ENCODE measurements at places on chromosomes 7 and 10.

GRCh38 chr7:148270576-148270975 is 320.0 kb upstream of the C7orf33 start:
- DNase-seq, result no peak

- DNase-seq, result no peak
Observed at GRCh38 chr10:49139846-49140195, 6.0 kb upstream of the FAM170B start.

GRCh38 chr10:29083096-29083495 is 205.8 kb upstream of the LYZL1 start:
- DNase-seq, result no peak

DNA sequence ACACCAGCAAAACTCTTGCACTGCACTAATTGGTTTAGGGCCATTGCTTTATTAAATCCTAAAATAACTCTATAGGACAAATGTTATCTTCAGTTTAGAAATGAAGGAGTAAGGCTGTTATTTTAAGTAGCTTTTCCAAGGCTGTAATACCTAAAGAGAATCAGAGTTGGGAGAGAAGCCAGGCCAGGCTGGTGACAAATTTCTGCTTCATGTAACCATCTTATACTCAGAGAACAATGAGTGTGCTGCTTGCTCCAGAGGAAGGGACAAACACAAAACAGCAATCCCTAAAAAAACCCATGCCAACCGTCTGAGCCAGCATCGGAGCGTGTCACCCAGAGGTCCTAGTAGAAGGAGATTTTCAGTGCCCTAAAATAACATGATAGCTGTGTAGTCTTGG is 49.7 kb upstream of the TARP start:
- no peak for DNase-seq

GRCh38 chr7:6382817-6383216 is 64.9 kb downstream of the DAGLB start:
- no peak for DNase-seq

DNA sequence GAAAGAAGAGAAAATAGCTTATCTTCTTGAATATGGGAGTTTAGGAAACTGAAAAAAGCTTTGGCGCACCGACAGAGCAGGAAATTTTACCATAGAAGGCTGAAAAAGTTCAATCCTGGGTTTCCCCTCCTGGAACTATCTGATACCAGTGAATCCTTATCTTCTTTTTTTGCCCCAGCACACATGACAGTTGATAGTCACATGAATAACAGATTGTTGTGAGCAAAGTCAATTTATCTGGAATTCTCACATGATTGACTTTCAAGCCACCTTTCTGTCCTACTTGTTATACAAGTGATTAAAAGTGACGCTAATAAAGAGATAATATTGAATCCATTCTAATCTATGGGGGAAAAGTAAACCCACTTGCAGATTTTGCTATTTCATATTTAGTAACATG is 365.8 kb upstream of the NPVF start:
- no peak for DNase-seq

- no peak for DNase-seq
Observed at GRCh38 chr7:64685091-64685490, 19.2 kb downstream of the ZNF107 start.

GRCh38 chr10:123093489-123093888 is 42.3 kb upstream of the HMX3 start:
- DNase-seq, result no peak

GRCh38 chr7:110448918-110449317 is 642.0 kb upstream of the LRRN3 start:
- no peak for DNase-seq

- DNase-seq, result no peak
Observed at GRCh38 chr7:450741-451140, 68.9 kb downstream of the PDGFA start.

GRCh38 chr7:108499566-108499965 is 26.4 kb downstream of the PNPLA8 start:
- no peak for DNase-seq

DNA sequence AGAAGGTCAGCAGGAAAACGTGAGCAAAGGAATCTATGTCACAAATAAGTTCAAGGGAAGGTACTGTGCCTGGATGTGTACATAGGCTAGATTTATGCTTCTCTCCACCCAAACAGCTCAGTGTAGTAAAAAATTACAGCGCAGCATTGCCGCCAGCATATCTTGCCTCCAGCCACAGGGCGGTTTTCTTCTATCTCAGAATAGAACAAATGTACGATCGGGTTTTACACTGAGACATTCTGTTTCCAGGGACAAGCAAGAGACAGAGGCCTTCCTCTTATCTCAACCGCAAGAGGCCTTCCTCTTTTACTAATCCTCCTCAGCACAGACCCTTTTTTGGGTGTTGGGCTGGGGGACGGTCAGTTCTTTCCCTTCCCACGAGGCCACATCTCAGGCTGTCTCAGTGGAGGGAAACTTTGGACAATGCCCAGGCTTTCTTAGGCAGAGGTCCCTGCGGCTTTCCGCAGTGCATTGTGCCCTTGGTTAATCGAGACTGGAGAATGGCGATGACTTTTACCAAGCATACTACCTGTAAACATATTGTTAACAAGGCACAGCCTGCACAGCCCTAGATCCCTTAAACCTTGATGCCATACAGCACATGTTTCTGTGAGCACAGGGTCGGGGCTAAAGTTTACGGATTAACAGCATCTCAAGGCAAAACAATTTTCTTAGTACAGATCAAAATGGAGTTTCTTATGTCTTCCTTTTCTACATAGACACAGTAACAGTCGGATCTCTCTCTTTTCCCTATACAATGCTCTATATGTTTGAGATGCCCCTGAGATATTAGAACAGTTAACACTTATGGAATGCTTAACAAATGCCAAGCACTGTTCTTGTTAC is 11.6 kb upstream of the ABHD11 start:
- DNase-seq, result no peak

GRCh38 chr10:128263891-128264688 is 137.9 kb upstream of the MKI67 start:
- DNase-seq, result peak; percentile 1

DNA sequence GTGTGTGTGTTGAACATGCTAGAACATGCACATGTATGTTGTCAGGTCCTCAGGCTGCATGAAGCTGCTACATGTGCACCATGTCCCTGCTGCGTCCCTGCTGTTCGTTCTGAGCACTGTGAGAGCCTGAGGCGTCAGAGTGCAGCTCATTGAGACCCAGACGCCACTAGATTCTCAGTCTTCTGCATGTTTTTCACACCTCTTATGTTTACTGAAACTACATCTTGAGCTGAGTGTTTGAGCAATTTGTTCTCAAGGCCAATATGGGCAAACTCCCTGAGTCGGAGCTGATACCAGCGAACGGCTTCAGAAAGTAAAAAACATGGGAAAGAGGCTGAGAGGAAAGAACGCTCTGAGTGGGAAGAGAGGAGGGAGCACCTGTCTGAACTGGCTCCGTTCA is 350.4 kb downstream of the PAXIP1 start:
- no peak for DNase-seq

- no peak for DNase-seq
Observed at GRCh38 chr7:43139137-43139536, 26.7 kb downstream of the HECW1 start.

DNA sequence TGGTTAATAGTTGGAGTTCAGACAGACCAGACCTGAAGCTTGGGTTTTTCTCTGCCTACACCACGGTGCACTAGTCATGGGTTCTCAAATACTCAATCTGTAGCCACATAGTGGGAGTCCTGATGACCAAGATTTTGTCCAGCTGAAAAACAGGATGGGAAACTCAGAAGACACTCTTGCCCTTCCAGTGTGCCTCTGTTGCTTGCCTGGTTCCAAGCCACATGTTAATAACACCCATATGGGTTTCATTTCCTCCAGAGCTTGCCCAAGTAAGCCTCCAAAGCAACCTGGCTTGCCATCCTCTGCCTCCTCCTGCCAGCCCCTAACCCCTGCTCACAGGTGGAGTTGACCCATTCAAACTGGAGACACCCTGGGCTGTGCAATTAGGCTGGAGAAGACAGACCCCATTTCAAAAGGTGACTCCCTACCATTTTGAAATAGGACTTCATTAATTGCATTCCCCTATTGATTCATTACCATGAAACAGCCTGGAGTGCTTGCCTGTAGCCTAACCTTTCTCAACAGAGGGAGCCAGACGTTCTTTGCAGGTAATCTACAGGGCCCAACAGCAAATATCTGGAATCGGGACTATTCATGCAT is 108.0 kb upstream of the HABP2 start:
- no peak for DNase-seq

- DNase-seq, result no peak
Observed at GRCh38 chr10:101878869-101879268, 35.3 kb upstream of the KCNIP2 start.

GRCh38 chr7:100933734-100934133 is 15.6 kb upstream of the MUC3A start:
- DNase-seq, result no peak

DNA sequence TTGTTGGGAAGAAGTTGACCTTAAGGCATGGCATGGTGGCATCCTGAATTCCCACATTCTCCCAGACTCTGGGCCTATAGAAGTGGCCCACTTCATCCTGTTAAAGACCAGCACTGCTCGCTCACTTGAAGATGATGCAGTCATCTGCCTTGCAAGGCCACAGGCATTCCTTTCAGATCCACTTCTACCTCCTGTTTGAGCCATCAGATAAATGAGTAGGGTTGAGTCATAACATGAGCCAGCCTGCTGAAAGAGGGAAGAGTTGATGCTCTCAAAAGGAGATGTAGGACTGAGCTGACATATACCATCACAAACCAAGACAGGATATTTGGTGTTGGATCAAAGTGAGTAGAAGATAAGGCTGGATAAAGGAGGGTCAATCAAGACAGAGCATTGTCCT is 1.5 kb upstream of the EBLN1 start:
- DNase-seq, result no peak

- DNase-seq, result no peak
Observed at GRCh38 chr10:58704226-58704625, 191.6 kb downstream of the BICC1 start.

DNA sequence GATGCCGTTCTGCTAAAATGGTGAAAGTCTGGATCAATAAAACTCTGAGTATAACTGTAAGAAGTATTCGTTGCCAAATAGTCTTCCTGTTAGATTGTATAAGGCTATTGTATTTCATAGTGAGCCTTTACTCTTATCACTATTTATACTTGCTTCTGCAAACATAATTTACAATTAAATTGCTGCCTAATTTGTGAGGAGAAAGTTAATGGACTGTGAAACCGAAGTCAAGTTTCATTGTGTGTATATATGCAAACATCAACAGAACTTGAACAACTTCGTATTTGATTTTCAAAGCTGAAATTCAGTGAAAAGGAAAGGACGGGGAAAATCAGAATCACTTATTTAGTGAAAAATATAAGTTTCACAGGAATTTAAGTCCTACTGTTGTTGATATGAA is 135.9 kb upstream of the CCDC6 start:
- DNase-seq, result no peak

DNA sequence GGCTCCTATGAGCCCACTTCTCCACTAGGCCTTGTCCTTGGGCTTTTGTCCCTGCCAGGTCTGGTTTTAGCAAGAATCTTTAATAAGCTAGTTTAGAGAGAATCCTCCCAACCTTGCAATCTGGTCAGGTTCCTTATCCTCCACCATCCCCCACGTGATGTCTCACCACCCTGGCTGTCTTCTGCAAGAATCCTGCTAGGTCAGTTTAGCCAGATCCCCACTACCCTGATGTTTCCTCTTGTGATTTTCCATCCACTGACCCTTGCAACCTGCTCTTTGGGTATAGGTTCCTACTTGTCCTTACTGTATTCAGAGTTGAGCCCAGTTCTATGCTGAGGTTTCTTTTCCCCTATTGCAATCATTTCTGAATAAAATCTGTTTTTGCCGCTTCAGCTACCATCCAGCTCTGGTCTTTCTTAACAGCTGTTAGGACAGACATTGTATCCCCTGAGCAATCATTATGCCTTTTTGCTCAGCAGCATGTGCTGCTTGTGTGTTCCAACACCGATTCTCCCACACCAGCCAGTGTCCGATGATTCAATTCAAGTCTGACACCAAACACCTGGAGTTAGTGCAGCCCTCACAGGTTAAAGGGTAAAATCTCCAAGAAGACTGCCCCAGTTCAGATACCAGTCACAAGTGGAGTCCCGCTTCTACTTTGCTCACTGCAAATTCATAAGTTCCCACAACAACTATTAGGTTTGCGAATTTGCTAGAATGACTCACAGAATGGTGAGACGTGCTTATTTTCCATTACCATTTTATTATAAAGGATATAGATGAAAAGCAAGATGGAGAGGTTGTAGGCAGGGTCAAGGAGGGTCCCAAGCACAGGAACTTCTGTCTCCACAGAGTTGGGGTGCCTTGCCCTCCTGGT is 62.2 kb upstream of the ADCY1 start:
- no peak for DNase-seq

DNA sequence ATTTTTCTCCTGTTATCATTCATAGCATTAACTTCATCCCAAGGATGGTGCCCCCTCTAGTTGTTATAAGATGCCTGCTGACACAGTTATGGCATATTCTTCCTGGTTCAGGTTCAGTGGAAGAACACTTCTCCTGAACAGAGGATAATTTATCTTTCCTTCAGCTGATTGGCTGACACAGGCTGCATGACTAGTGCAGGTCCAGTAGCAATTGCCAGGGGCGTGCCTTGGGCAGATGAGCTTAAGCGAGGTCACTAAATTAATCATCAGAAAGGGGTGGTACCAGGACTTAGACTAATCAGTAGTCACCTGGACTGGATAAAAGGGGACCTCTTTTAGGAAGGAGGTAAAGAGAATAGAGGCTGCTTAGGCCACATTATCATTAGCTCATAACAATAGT is 42.3 kb downstream of the BZW2 start:
- DNase-seq, result no peak

DNA sequence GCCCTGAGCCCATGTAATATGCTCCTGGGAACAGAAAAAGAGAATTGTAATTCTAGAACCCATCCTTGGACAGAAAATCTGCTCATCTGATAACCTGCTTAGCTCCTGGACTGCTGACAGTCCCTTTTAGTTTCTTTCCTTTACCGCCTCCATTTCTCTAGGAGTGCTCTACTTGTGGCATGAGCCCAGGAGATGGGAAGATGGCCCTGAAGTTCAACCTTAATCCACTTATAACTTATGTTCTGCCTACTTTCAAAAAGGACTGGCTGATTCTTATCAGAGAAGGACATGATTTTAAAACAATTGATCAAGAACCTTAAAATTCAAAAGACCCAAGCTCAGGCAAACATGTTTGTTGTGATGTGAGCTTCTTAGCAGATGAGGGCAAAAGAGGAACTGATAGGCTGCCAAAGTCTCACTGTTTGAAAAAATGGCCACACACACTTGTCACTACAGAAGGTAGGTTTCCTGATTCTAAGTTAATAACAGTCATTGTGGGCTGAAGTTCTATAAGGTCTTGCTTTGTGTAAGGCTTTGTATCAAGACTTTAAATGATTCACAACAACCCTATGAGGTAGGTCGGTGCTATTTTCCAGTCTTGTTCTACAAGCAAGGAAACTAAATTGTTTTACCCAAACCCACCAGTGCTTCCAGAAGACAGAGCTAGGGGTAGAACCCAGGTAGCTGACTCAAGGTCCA is 94.3 kb upstream of the AFAP1L2 start:
- DNase-seq, result no peak

GRCh38 chr7:21675255-21675654 is 132.4 kb downstream of the DNAH11 start:
- no peak for DNase-seq
